ENCODE measurements at places on chromosomes 7 and 10. TPM values are rescaled to one million over a fixed set of nuclear protein-coding genes. Genes with fewer than 3 reads are reported as not detected.

The TLL2 gene
- total RNA-seq, result 0.30 TPM

The UNC5B gene
- total RNA-seq, result 18.4 TPM

The MSANTD7 gene
- total RNA-seq, result 14.6 TPM

GRCh38 chr7:137539111-137539715 is 195.7 kb upstream of the PTN start:
- no peaks in the 10 kb centered on the region for H3K36me3 ChIP-seq
- H3K4me1 ChIP-seq, result no peaks in the 10 kb centered on the region
- DNase-seq, result no peak
- H3K27me3 ChIP-seq, result no peaks in the 10 kb centered on the region
- no peak overlapping the region for H3K4me3 ChIP-seq

GRCh38 chr10:33859319-33860022 is 525.0 kb upstream of the NRP1 start:
- no peak overlapping the region for H3K27ac ChIP-seq
- no peaks in the 10 kb centered on the region for H3K36me3 ChIP-seq
- H3K4me3 ChIP-seq, result no peak overlapping the region
- no peak for DNase-seq
